ENCODE measurements at places on chromosomes 3 and 15. TPM values are rescaled to one million over a fixed set of nuclear protein-coding genes. Genes with fewer than 3 reads are reported as not detected.

DNA sequence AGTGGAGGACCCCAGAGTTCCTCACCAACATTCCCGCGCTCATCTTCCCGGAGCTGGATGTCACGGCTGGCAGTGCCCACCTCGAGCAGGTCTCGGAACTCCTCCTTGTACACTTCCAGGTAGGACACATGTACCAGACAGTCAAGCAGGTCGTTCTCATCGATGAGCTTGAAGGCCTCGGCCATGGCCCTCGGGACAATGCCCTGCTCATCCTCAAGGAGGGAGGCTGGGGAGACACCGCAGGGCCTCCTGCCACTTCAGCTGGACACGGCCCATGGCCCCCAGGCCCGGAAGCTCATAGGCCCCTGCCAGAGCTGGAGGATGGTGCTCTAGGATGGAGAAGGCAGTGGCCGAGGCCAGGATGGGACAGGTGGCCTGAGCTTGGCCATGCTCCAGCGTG lies 5.6 kb downstream of the KIF7 start:
- DNase-seq = no peak

GRCh38 chr3:149018247-149018646 lies 26.9 kb downstream of the GYG1 start:
- no peak for DNase-seq

DNA sequence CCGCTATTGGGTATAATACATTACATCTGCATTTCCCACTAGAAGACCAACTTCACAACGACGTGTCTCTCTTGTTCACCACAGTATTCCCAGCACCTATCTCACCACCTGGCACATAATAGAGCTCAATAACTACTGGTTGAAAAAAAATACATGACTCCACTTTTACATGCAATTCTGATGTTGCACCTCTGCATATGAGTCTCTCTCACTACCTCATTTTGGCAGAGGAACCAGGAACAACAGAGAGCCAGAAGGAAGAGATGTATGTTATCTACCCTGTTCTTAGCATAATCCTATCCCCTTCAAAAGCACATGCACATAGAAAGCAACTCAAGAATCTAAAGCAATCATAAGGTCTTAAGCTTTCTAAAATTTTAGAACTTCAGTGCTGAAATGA lies 61.6 kb downstream of the SHQ1 start:
- DNase-seq = no peak

GRCh38 chr3:147189016-147189415 lies 217.3 kb downstream of the ZIC4 start:
- no peak for DNase-seq

DNA sequence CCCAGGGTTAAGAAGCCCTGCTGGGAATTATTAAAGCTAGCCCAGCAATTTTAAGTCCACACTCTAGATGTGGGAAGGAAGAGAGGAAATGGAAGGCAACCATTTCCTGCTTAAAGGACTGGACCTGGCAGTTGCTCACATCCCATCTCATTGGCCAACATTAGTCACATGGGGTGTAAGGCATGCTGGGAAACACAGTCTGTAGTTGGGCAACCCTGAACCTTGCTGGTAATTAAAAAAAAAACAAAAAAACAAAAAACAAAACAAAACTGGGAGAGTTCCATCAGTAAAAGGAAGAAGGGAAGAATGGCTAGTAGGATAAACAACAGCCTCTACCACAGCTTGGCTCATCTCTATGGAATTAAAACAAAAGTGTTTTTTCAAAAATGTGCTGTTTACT lies 136.0 kb downstream of the VGLL4 start:
- DNase-seq = no peak

- DNase-seq = no peak
Measured at GRCh38 chr3:43584043-43584826, 37.6 kb downstream of the ANO10 start.

- no peak for DNase-seq
Measured at GRCh38 chr3:105571005-105571404, 204.3 kb downstream of the ALCAM start.

DNA sequence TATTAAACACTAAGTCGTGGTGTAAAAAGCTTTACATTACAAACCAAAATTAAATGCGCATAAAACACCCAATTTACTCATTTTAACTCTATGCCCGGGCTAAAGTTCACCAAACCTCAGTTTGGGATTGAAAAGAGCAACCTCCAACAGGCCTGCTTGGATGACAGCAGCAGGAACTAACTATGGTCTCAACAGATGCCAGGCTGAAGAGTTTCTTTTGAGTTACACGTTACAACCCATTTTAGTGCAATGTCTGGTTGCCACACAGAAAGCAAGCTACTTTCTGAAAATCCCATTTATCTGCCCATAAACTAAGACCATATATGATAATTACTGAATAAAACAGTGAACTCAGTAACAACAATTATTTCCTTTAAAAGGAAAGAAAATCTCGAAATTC lies 2.2 kb downstream of the SATB1 start:
- DNase-seq = no peak

The LINGO1 gene
- 0.04 TPM for total RNA-seq

The CCR3 gene
- not detected for total RNA-seq

The BCL2A1 gene
- 2.1 TPM for total RNA-seq

The P3H2 gene
- total RNA-seq = 1.3 TPM

The ABHD17C gene
- 8.7 TPM for total RNA-seq

All from pulmonary artery endothelial cell (primary cell).